Psoas muscle (tissue), 8 donors: ENCODE measurements at places on chromosomes 6 and 20. TPM values are rescaled to one million over a fixed set of nuclear protein-coding genes. Genes with fewer than 3 reads are reported as not detected.

Gene FAM209A
- polyA plus RNA-seq = 0.08 TPM

DNA sequence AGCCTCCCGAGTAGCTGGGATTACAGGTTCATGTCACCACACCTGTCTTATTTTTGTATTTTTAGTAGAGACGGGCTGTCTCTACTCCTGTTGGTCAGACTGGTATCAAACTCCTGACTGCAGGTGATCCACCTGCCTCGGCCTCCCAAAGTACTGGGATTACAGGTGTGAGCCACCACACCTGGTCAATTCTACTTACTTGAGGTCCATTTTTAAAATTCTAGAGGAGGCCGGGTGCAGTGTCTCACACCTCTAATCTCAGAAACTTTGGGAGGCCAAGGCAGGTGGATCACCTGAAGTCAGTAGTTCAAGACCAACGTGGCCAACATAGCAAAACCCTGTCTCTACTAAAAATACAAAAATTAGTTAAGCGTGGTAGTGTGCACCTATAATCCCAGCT lies 7.8 kb downstream of the RIPOR3 start:
- no peak for DNase-seq

- no peak for DNase-seq
Observed at GRCh38 chr6:1773700-1774099, 164.0 kb downstream of the FOXC1 start.

DNA sequence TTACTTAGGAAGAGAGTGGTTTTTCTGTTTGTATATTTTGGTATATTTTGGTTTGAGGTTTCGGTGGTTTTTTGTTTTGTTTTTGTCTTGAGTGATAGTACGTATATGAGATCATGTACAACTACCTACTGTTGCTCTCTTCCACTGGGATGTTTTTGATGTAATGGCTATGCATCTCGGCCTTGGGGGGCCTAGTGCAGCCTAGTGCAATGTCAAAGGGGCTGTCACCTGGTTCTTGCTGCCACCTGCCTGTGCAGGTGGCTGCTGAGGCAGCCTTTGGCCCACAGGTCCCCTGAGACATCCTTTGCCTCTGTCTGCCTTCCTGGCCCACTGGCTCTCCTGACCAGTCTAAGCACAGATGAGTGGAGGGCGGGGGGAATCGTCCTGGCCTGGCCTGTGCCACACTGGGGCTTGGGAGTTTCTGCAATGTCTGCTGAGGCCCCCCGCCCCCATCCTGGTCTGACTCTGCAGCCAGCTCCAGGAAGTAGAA lies 546.6 kb downstream of the CD83 start:
- no peak for DNase-seq

DNA sequence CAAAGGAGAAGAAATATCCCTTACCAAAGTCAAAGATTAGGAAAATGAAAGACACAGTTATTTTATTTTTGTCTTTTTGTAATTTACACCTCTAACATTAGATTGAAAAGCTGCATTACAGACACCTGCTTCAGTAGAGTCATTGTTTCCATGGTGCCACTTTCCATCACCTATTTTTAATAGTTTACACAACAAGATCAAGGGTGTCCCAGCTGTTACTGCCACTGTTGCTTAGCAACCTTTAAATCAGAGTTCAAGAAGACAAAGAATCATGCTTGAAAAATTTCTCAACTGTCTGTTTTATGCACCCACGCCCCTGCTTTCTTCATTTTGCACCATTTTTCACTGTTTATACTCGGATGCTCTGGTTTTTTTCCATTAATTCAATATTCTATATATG lies 668.2 kb upstream of the GJE1 start:
- no peak for DNase-seq
